Cortex of kidney (tissue), 1 donor: ENCODE measurements at places on chromosomes 2 and 18.

DNA sequence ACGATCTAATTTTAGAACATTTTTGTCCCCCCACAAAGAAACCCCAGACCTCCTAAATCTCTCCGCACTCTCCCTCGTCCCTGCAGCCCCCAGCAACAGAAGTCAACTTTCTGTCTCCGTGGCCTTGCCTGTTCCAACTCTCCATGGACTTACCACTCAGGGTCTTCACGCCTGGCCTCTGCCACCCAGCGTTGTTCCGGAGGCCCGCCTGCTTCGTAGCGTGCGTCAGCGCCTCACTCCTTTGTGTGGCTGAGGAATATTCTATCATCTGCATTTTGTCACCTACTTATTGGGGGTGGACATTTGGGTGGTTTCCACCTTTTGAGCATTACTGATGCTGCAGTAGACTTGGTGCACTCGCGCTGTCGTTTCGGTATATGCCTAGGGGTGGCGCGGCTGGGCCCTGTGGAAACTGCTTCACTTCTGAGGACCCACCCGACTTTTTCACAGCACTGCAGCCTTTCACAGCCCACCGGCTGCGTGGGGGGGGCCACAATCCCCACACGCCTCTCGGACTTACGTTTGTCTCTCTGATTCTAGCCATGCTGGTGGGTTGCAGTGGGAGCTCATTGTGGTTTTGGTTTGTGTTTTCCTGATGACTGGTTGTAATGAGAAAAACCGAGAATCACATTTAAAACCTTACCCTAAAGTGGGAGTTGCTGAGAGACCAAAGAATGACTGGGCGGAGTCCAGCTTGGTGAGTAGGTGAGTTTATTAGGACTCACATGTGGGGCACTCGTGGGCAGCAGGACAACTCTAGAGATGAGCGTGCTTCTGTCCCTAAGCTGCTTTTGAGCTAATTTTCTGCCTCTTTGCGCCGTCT is 1.4 kb upstream of the HSBP1L1 start:
- DNase-seq = no peak

DNA sequence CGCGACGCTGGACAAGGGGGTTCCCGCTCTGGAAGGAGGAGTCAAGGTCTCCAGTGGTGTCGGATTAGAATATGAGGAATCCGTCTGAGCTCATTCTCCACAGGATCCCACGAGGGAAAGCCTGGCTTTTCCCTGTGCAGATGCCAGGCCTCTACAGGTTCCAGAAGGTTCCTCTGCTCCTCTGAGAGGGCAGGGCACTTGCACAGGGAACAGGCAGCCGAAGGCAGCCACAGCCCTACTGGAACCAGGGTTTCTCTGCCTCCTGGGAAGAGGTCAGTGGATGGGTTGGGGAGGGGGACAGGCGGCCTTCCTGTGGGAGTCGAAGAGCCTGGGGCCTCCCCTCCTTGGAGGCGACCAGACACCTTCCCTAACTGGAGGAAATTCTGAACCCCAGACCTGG is 1.7 kb upstream of the AQP12A start:
- DNase-seq = no peak

GRCh38 chr2:218273908-218274249 is 3.6 kb downstream of the PNKD start:
- DNase-seq = no peak

DNA sequence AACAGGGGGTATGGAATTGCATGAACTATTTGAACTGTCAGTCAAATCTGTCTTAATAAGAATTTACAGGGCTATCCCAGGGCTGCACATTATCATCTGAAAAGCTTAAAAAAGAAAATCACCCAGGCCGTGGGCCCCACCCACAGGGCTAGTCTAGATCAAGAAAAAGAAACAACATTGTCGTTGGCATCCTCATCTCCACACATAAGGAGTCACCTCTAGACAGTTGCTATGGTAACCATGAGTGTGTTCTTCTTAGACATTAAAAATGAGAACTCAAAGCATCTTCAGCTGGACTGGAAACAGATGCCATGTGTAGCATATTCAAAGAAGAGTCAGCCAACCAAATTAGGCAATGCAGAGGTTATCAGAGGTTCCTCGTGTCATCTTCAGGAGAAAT is 72.3 kb upstream of the CPO start:
- DNase-seq = no peak

DNA sequence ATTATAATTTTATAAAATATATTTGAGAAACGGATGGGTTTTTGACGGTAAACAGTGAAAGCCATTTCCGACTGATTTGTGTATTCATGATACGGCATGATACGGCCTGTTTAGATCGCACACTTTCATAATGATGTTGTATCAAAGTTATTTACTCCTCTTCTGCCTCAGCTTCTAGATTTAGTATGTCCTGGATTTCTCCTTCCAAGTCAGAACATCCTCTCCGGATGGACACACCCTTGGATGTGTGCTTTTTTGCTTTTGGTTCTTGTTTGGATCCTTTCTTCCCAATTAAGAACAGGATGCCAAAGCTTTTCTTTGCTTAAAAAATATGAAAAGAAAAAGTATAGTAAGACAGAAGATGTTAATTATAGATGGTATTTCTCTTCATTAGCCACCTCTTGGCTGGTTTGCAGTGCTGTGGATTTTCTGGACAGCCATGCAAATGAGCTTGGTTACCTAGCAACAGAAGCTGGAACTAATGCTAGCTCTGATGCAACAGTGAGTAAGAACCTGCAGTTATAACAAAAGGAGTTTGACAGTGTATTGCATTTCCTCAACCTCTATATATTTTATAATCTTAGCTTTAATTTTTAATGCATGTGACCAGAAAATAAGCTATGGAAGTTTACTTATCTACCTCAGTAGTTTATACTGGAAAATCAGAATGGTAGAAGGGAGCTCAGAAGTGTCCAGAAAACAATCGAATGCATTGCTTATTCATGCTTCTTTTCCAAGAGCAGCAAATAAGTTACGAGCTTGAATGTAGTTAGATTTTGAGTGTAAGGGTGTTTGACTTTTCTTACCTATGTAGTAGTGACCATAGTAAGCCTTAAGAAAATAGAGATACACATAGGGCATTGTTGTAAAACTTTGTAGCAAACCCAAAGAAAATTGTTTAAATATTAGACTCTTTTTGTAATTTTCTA is 27.9 kb downstream of the RMND5A start:
- no peak for DNase-seq

DNA sequence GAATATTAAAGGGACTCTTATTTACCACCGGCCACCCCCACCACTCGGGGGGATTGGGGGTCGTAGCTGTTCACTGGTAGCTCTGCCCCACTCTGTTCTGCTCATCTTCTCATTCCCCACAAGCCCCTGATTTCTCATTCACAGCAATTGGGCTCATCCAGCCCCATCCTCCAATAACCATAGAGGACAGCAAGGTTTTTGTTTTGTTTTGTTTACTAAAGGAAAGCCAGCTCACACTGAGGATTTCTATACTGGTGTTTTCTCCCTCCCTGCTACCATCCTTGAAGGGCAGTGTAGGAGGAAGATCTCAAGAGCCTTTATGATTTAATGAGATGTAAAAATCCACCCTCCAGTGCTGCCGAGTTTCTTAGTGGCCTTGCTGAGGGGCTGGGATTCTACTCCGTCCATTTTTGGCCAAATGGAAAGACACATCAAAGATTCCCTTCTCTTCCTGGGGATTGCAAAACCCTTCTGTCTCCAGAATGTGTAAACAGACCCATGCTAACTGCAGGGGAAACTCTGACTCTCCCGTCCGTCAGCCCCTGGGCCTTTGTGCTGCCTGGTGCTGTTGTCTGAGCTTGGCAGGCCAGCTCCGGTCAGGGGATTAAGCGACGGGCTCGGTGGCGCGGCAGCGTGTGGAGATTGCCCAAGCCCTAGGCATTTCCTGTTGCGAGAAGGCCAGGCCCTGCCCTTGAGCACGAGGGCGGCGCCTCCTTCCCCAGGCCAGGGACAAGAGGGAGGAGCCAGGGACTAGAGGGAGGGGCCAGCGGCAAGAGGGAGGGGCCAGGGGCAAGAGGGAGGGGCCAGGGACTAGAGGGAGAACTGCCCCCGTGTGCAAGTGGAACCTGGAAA is 165.0 kb downstream of the ANTXR1 start:
- DNase-seq = no peak

GRCh38 chr18:48928787-48929186 is 22.0 kb downstream of the SMAD7 start:
- DNase-seq = no peak

DNA sequence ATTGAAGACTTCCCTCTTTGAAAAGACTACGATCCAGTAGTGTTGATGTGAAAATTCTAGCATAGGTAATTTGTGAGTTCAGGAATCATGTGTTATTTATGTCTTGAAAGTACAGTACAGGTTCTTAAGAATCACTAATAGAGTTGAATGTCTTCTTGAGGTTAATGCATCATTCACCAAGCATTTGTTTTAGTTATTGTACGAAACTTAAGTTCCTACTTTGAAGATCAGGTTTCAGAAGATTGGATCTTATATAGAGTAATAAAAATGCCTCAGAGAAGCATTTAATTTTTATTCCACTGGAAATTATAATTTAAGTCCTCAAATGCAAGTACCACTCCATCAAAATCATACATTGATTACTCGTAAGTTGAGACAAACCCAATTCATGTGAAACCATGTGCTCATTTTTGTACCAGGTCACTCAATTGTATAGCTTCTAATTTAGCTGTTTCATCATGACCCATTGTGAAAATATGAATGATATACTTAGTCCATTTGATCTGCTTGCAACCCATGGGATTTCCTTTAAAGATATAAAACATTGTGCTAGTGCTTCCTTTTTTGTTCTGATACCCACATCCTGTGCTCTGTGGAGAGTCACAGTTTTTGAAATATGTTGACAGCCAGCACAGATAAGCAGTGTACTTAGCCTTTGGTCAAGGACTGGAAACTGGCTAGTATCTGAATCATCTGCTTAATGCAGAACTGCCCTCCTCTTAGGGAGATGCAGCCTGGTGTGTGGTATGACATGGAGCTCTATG is 22.5 kb upstream of the RAB27B start:
- no peak for DNase-seq

DNA sequence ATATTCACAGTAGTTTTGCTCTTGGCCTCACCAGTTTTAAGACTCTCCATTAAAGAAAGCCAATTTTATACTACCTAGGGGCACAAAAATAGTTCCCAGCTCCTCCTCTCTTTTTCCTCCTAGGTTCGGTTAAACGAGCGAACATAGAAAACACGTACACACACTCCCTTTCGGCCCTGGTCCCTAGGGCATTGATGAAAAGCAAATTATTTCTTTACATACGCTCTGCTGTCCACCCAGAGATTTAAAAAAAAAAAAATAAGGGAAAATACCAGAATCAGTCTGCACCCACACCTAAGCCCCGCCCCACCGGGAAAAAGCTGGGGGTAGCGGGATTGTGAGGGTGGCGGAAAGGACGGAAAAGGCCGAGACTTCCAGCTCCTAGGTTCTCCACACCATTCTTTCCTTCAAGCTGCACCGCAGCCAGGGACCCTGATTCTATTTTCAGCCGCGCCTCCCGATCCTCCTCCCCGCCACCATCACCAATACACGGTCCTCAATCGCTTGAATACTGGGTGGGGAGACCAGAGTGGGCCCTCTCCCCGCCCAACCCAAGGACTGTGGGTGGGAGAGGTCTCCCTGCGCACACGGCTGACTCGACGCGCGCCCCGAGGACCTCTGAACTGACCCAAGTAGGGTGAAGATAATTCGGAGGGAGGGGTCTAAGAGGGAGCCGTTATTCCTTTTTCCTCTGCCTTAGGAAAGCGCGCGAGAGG is 769 bp downstream of the ATF2 start:
- DNase-seq = no peak

DNA sequence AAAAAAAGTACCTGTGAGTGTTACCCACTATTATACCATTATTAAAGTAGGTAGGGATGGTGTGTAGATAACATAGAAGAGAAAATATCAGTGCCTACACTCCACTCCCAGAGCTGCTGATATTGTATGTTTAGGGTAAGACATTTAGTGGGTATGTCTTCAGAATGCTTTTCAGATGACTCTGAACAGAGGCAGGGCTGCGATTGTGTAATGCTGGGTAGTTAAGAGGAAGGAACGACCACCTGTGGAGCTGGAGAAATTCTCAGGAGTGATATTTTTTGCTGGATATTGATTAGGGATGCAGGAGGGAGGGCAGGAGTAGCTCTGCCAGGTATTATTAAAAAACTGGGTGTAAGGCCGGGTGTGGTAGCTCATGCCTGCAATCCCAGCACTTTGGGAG is 2.8 kb downstream of the CNOT11 start:
- no peak for DNase-seq

DNA sequence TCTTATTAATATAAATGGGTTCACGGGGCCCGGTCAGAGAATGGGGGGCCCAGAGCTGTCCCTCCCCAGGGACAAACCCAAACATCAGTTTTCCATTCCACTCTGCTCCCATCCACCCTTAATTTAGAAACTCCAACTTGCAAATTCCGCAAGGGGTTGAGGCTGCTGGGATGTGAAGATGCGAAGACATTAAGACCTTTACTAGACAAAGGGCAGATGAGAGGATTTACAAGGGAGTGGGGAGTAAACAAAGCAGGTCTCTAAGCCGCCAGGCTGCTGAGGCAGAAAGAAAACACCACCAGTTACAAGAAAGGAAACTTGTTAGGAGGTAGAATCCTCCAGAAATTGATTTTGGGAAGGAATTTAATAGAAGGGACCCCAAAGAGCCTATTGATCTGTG is 33.1 kb downstream of the MARCO start:
- no peak for DNase-seq

- no peak for DNase-seq
Measured at GRCh38 chr2:165804719-165805118, 10.7 kb upstream of the GALNT3 start.

- no peak for DNase-seq
Measured at GRCh38 chr2:175187378-175187777, 5.9 kb upstream of the ATP5MC3 start.

GRCh38 chr2:237431372-237431771 is 17.4 kb upstream of the COL6A3 start:
- DNase-seq = no peak

- DNase-seq = no peak
Measured at GRCh38 chr2:171210864-171211431, 50.3 kb upstream of the TLK1 start.

DNA sequence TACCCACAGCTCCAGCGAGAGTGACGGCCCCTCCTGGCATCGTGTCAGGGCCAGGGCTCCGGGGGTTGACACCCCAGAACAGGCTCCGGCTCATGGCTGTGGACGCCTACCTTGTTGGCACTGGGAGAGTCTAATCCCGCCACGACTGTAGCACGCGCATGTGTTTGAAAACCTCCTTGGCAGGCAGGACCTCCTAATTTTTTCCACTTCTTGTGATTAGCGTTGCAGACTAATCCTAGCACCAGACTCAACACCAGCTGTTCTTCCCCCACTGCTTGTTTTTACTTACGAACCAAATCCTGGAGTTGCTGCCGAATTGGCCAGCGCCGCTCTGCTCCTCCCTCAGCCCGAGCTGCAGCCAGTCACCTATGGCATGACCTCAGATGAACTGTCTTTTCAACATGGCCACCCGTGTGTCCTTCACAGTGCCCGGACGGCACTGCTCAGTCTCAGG is 110.7 kb downstream of the KLHL29 start:
- no peak for DNase-seq
